ENCODE measurements at places on chromosomes 7 and 10. TPM values are rescaled to one million over a fixed set of nuclear protein-coding genes. Genes with fewer than 3 reads are reported as not detected.

The TBX20 gene
- 0.15 TPM for total RNA-seq

The ZNF503 gene
- 5.2 TPM for total RNA-seq

DNA sequence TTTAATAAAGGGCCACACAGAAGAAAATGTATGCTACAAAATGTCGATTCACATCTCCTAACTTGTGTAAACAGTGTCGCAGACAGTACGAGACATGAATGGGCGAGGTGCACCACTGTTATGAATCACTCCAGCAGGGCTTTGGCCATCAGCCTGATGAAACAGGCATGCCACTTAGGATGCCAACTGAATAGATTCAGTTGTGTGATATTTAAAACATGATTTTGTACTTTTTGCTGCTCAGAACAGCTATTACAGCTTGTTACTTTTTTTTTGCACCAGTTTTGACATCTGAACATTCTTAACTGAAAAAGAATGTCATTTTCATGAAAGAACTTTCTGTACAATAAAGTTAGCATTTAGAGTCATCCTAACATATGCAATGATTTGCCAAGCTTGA lies 138.1 kb downstream of the VTI1A start:
- peak; percentile 25 for DNase-seq

GRCh38 chr7:1076184-1077072 lies 11.5 kb upstream of the GPER1 start:
- no peak for DNase-seq

Measured in renal cortical epithelial cell (primary cell).